Stimulated activated CD4-positive, alpha-beta T cell treated with anti-CD3 and anti-CD28 coated beads, TNF-alpha, amount 100 ng/mL, for 1 hour (primary cell): ENCODE measurements at places on chromosomes 3 and 15.

DNA sequence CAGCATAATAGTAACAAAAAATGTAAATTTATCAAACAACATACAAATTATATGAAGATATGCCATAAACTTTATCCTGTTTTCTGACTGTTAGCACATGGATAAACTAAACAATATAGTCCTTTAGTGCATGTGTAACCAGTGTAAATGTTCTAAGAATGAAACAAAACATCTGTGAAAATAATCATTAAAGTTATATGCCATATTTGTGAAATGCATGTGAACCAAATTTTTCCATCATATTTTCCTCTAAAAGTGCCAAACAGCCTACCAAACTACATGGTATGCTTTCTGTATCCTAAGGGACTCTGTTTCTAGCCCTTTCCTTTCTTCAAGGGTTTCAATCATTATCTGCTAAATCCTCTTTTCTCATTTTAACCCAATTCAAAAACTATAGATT lies 23.9 kb upstream of the RSL24D1 start:
- no peak for DNase-seq

DNA sequence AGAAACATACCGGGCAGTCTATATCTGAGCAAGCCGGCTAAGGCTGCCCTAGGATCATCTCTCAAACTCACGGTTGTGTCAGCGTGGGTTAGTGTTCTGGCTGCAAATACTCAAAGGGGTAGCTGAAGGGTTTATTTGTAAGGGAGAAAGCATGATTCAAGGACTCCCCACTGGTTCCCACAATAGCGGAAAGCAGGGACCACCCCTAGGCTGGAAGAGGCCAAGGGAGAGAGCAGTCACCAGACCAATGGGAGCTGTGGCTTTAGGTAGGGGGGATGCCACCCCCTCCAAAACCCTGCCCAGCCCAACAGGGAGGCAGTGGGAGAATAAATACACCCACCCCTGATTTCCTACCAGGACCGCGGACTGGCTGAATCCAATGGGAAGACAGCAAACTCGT lies 7.3 kb upstream of the LMCD1 start:
- DNase-seq, result no peak

- no peak for DNase-seq
These were observed 43.4 kb downstream of the HLTF start for GRCh38 chr3:149042789-149043386.

GRCh38 chr15:88644741-88645140 lies 5.9 kb downstream of the ISG20 start:
- DNase-seq, result no peak

DNA sequence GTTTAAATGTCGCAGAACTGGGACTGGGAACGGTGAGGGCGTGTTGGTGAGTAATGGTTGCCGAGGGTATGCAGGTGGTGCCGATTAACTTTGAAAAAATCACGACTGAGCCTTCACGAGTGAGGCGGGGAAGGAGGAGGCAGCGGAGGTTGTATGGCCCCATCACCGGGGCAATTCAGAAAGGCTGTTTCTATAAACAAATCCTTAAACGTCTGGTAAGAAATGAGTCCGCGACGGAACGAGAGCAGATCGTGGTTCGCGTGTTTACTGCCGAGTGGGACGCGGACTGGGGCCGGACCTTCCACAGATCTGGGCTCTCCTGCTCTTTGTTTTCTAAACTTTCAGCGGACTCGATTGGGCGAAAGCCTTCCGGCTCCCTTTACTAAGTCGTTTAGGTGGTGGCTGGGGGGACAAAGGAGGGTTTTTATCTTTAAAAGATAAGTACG lies 2.7 kb downstream of the IGF1R start:
- no peak for DNase-seq

GRCh38 chr15:36882487-36883131 lies 217.7 kb downstream of the MEIS2 start:
- DNase-seq, result no peak

DNA sequence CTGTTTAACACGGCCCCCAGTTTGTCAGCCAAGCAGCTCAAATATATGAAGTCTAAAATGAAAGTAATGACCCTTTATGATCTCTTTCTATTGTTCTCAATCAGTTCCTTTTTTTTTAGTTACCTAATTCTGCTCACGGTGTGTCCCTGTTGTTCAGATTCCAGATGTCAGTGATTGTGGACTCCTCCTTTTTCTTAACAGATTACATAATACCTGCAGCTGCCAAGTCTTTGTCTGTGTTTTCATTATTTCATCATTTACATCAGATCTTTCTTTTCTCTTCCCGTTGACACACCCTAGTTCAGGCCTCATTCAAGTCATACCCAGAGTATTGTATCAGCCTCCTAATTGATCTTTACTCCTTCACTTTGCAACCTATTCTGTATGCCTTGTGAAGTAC lies 56.1 kb upstream of the SKIL start:
- no peak for DNase-seq

- no peak for DNase-seq
These were observed 48.8 kb downstream of the CD86 start for GRCh38 chr3:122103821-122104514.

DNA sequence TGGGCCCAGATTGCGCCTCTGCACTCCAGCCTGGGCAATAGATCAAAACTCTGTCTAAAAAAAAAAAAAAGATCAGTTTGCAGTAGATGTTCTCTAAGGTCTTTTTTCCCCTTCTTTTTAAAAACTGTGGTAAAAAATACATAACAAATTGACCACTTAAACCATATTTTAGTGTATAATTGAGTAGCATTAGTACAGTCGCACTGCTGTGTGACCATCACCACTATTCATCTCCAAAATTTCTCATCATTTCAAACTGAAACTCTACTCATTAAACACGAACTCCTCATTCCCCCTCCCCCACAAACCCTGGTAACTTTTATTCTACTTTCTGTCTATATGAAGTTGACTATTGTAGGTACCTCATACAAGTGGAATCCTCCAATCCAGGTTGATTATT lies 160.3 kb downstream of the PEX5L start:
- no peak for DNase-seq

DNA sequence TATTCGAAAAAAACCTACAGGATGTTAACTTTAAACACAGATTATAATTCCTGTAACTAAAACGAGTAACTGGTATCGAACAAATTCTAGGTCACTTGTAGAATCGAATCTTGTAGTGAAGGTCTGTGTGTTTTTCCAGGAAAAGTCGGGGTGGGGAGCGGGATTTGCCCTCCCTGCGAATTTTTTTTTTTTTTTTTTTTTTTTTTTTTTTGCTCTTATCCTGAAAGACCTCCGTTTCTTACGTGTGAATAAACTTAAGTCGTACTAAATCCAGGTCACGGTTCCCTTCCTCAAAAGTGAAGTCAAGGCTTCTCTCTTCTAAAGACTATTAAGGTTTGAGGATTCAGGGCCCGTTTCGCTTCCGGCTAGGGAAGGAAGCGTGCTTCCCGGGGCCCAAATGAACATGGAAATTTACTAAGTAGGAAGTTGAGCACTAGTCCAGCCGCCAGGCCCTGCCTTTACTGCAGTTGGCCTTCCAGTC lies 770 bp downstream of the TBC1D5 start:
- no peak for DNase-seq

GRCh38 chr15:74269362-74270035 lies 33.4 kb downstream of the CCDC33 start:
- no peak for DNase-seq

DNA sequence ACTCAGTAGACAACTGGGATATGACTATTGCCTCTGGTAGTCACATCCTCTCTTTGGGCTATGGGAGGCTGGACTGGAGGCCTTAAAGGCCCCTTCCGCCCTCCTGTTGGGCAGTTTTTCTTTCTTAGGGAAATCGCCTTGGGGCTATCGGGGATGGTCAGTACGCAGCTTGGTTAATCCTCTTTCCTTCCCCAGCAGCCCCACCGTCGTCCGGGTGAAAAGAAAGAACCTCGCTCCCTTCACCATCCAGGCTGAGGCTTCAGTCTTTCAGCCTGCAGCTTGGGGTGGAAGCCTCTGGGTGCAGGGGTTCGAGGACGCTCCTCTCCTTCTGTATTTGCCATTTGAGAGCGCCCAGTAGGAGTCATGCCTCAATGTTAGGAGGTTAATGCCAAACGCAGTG lies 641 bp upstream of the ST6GAL1 start:
- no peak for DNase-seq

GRCh38 chr15:87609474-87609873 lies 647.1 kb downstream of the NTRK3 start:
- DNase-seq, result no peak

DNA sequence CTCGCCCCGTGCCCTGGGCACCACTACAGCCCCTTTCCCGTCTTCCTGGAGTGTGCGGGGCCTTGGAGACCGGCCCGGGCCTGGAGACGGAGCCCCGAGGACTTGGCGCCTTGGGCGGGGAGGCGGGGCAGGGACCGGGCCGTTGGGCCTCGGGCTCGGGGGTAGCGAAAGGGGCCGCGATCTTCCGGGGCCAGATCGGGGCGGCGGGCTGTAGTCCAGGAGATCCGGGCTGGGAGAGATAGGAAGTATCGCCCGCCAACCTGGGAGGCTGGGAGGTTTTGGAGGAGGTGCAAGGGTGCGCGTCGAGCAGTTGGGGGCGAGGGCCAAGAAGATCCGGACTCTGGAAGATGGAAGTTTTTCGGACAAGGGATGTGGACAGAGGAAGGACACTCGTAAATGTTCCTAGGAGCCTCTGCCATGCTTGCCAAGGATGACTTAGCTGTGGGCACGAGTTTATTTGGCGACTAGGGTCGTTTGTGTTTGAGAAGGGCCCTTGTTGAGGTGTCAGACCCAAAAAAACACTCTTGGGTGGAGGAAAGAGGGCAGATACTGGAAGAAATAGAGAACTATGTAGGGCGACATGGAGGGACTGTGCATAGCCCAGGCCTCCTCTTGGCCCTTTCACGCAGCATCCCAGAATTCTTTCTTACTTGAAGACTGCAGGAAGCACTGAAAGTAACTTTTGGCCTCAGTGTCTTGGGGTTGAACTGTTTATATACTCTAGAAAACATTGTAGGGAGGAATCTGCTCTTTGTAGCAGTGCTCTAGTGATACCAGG lies 712 bp downstream of the RTF1 start:
- DNase-seq, result no peak

- DNase-seq, result no peak
These were observed 205.3 kb downstream of the CDIN1 start for GRCh38 chr15:36784717-36785116.

GRCh38 chr15:79101866-79102581 lies 11.4 kb upstream of the RASGRF1 start:
- DNase-seq, result no peak

GRCh38 chr3:24682141-24682547 lies 187.5 kb upstream of the THRB start:
- DNase-seq, result no peak
